ENCODE measurements at places on chromosomes 2 and 18.

- no peak for DNase-seq
These were observed 158.0 kb downstream of the EN1 start for GRCh38 chr2:118689456-118689855.

DNA sequence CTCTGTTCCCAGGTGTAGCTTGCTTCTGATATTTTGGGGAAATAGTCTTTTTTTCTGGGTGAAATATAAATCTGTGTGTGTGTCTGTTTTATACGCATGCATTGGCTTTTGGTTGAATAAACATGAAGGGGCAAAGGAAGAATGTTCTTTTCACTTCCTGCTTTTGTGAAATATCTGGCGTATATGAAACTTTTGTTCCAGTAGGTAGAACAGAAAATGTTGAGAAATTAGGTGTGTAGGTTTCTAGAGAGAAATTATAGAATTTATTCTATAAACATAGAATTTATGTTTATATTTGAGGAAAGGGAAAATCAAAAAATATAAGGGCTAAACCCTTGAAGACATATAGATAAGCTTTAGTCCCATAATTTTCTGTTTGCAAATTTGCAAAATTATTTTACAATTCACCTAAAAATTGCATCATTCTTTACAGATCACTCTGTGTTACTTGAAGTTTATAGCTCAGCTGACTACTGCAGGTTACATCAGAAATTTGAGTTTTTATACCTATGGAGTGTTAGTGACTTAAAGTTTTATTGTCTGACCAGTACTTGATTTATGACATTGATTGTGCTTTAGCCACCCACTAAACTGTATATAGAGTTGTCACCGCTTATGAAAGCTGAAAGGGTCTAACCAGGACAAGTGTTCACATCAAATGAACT lies 116.1 kb downstream of the FAM117B start:
- DNase-seq = no peak

- DNase-seq = no peak
These were observed 105.5 kb upstream of the RNF152 start for GRCh38 chr18:61998335-61998734.

DNA sequence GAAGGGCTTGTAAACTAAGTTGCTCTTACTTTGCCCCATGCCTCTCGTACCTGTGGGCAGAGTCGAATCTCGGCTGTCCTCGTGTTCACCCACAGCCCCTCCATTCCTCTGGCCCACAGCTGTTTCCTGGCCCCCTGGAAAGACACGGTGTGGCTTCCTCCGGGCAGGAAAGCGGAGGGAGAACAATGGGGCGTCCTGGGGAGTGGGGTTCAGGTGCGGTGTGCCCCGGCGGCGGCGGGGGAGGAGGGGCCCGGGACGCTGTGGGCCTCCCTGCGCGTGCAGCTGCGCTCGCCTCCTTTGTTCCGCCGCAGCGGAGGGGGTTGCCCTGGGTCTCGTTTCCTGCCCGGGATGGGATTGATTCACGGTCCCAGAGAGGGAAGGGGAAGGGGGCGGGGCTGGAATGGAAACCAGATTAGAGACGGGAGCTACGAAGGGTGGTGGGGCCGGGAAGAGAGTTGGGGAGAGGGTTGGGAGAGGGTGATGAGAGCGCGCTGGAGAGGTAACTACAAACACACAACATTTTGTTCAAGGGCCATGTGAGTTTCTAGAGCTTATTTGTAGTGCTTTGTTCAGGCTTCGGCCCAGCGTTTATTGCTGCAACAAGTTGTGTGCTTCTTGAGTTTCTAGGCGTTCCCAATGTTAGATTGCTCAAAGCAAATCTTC lies 796 bp downstream of the MYO1B start:
- DNase-seq = no peak

DNA sequence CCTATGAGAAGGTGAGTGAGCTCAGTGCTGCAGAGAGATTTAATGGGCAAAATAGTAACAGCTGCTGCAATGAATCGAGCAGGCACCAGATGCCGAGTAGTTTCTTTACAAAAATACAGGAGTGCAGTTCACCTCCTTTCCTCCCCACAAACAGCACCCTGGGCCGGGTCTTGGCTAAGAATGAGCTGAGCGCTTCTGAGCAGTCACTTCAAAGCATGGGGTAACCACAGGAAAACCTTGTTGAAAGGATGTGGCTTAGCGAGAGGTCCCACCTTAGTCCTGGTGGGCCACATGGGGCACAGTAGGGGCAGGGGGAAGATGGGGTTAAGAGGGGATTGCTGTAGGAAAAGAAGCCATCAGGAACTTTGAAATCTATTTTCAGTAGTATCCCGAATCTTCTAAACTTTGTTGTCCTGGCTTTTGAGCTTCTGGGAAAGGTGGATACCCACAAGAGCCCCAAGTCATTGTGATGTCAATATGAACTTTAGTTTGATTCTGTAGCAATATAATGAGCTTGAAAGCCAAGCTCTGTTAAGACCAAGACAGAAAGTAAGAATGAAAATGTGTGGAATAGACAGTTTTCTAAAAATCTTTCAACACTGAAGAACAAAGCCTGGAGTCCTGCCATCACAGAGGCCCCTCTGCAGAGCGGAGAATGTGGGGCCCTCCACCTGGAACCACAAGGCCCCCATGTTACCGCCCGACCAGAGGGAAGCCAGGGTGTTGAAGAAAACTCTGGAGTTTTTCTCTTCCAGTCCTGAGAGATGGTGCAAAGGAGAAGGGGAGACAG lies 101.0 kb upstream of the ZNF236 start:
- peak; percentile 28 for DNase-seq

GRCh38 chr2:40034198-40034597 lies 255.1 kb upstream of the THUMPD2 start:
- DNase-seq = no peak

DNA sequence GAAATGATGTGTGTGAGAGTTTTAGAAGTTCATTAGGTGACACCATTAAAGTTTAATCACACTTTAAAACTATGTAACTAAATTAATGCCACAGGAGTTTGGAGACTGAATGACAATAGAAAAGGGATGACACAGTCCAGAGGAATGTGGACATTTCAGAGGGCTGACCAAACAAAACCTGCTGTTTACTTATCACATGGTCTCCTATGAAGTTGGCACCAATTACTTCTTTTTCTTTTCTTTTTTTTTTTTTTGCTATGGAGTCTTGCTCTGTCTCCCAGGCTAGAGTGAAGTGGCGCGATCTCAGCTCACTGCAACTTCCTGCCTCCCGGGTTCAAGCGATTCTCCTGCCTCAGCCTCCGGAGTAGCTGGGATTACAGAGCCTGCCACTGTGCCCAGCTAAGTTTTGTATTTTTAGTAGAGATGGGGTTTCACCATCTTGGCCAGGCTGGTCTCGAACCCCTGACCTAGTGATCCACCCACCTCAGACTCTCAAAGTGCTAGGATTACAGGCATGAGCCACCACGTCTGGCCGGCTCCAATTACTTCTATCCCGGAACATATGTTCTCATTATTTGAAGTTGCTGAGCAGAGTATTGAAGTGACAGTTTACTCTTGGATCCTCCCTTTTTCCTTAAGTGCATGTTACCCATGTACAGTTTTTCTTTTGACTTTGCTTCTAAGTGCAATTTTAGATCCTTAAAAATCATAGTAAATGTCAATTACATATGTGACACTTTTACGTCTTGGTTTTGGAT lies 4.3 kb downstream of the AGPS start:
- DNase-seq = no peak
